ENCODE measurements at places on chromosomes 6 and 20.
A peak's percentile ranks its signal among the peaks of the same experiment; 100 is the strongest.

DNA sequence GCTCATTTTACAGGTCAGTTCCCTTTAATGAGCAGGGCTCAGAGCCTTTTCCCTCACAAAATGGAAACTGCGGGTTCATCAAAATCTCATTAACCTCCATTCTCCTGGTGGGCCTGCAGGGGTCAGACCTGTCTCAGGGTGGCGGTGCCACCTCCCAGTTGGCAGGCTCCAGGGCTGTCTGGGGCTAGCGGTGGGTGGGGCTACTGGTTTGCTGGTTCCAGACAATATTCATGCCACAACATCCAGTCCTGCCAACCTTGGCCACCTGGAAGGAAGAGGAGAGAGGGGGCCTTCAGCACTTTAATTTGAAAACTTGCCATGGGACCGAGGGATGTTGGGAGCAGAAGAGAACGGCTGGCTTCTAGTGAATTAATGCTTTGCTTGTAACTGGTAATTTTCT lies 41.9 kb upstream of the CTNNBL1 start:
- peak; percentile 22 for DNase-seq

- DNase-seq: no peak
Observed at GRCh38 chr6:14738497-14738896, 507.4 kb upstream of the JARID2 start.

GRCh38 chr6:54284161-54284860 lies 23.9 kb upstream of the TINAG start:
- no peak for DNase-seq

- DNase-seq: no peak
Observed at GRCh38 chr20:50537546-50538201, 27.5 kb downstream of the PTPN1 start.

- no peak for DNase-seq
Observed at GRCh38 chr6:80640176-80640575, 533.7 kb downstream of the BCKDHB start.

- DNase-seq: no peak
Observed at GRCh38 chr6:71047417-71047816, 90.6 kb upstream of the B3GAT2 start.

DNA sequence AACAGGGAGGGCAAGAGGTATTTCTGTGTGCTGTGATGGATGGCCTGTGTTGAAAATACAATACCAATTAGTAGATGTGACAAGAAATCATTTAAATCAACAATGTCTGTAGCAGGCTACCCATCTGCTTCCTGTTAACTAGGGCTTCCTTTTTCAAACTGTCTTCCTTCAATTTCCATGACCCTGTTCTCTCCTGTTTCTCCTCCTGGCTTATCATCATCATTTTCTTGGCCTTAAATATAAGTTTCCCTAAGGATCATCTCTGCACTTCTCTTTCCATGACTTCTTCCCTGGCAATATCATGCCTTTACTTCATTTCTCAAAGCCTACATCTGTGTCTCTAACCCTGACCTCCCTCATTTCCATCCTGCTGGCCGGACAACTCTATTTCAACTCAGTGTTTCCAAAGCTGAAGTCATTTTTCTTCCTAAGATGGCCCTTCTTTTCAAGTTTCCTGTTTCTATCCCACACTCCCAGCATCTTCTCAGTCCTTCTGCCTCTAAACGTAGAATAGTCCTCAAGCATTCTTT lies 18.2 kb downstream of the ZC2HC1B start:
- DNase-seq: no peak

DNA sequence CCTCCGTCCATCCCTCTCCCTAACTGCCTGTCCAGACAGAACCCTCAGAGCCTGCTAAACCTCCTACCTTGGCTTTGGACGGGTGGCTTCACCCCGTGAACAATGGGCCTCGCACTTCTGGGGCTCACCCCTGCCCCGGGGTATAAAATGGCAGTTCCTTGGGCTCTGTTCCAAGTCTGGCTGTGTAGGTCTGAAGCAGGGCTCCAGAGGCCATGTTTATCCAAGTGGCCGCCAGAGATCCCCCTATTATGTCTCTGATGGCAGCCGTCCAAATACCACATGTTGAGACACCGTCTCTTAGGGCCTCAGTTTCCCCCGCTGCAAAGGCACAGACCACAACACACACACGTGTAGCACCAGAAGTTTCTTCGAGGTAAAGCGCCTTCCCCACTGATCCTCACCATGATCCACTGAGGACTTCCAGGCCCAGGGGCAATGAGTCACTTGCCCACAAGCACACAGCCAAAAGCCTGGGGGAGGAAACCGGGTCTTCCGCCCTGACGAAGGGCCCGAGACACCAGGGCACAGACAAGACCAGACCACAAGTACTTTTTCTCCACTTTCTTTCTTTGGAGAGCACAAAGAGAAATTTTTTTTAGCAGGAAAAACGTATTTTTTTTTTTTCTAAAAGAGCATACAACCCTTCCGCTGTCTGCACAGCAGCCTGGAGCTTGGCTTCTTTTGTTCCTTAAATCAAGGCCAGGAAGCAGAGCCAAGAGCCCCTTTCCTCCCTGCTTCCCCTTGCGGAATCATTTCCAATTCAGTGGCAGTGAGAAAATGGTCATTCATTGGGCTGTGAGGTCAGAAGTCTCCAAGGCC lies 11.8 kb downstream of the CPNE5 start:
- no peak for DNase-seq

DNA sequence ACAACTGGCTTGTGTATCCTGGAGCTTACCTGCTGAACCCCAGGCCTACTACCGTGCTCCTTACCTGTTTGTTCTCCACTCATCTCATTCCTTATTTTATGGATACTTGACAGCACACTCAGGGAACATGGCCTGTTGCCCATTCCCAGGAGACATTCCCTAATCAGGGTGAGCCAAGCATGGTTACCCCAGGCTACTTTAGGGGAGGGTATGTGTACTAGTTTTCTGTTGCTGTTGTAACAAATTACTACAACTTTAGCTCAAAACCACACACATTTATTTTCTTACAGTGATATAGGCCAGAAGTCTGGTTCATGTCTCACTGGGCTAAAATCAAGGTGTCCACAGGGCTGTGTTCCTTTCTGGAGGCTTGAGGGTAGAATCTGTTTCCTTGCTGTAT lies 15.0 kb upstream of the TRAM2 start:
- no peak for DNase-seq

DNA sequence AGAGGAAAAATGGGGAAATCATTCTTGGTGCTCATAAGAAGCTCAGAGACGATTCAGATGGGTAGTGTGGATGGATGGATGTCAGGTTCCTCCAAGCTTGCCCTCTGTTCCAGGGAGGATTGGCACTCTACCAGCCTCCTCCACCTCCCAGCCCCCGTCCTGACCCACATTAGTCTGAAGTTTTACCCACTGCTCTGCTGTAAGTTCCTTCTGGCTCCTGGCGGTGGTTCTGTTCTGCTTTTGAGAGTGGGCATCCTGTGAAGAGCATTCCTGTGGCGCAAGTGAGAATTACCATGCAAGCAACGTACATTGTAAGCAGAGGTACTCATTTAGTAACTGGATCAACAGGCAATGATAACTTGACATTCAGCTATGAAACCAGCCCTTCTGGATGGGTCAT lies 103.4 kb downstream of the SYNDIG1 start:
- DNase-seq: no peak

- no peak for DNase-seq
Observed at GRCh38 chr20:57894522-57894921, 184.7 kb upstream of the PMEPA1 start.

DNA sequence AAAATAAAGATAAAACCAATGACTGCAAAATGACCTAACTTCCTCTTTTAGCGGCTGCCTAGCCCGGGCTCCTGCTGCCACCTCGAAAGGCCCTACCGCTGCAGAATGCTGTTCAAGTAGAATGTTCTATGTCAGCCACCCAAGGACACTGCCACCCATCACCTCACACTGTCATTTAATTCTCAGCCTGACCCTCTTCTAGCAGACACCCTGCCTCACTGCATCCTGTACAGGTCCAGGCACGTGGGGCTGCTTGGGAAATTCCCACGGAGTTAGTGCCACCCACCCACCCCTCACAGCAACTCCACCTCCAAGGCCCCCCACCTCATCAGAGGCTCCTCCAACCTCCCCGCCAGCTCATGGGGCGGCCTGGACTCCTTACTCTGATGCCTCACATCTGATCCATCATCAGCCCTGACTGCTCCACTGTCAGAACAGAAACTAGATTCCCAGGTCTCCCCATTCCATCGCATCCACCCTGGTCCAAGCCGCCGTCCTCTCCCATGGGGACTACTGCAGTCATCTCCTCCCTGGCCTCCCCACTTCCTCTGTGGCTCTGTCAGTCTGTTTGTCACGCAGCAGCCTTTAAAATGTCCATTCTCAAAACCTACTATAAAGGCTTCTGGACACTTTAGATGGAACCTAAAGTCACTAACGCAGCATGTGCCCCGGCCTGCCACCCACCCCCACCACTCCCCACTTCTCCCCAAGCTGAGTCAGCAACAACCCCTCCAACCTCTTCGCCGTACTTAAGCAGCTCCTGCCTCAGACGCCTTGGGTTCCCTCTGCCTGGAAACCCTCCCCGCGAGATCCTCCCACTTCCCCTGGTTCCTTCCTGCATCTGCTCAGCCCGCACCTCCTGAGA lies 17.0 kb downstream of the NFATC2 start:
- DNase-seq: peak; percentile 68

DNA sequence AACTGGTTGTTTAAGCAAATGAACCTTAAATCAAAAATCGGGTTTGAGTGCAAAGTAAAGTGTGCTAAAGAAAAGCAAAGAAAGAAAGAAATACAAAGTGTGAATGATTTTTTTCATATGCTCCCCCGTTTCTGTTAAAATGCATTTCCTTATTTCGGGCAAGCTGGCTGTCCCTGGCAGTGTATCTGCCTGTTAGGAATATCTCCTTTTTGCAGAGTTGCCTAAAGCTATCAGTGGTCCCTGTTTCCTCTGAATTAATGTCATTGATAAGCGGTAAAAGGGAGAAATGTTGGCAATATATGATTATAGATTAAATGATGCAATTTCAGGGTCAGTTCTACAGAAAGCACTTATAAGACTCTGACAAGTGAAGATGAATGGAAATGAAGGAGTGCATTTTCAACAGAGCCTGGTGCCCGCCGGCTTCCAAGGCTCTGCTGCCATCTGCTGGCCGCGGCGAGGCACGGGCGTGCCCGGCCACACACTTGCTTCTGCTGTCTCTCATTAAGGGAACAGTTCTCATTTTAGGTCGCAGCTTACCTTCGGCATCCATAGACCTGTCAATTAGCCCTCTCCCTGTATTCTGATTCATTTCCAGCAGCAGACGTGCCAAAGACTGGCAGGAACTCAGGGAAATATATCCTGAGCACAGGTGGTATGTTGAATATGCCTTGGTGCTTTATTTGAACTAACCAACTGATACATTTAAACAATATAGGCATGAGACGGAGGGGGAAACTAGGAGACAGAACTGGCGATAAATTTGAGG lies 381.9 kb downstream of the C6orf118 start:
- peak; percentile 45 for DNase-seq

- DNase-seq: no peak
Observed at GRCh38 chr20:51382986-51383821, 159.3 kb downstream of the NFATC2 start.

GRCh38 chr20:37378785-37379598 lies 33.1 kb downstream of the SRC start:
- DNase-seq: no peak

DNA sequence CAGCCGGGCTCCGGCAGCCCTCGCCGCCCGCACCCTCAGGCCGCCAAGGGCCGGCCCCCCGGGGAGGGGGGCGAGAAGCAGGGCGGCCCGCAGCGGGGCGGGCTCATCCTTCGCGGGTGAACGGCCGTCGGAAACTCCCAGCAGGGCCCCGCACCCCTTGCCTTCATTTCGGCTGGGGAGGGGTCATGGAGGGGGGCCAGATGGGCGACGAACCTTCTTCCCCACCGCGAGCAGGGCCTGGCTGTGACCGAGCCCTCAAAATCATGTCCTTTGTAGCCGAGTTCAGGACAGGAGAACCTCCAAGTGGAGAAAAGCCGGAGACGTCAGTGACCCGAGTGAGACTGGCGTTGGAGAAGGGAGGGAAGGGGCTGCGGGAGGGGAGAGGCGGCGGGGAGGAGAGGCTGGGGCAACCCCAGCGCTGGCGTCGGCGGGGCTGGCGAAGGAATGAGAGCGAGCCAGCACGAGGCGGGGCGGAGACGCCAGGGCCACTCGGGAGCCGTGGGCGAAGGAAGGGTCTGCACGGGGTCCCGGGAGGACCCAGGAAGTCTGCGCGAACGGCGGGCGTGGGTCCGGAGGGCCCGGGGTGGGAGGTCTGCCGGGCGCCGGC lies 571 bp upstream of the FOXC1 start:
- DNase-seq: no peak

GRCh38 chr6:104859225-104860146 lies at the start of gene HACE1:
TSS of gene HACE1 (minus strand) at chr6:104859919. CDS start at chr6:104859642, 277 bp downstream.
- DNase-seq: peak; percentile 90

DNA sequence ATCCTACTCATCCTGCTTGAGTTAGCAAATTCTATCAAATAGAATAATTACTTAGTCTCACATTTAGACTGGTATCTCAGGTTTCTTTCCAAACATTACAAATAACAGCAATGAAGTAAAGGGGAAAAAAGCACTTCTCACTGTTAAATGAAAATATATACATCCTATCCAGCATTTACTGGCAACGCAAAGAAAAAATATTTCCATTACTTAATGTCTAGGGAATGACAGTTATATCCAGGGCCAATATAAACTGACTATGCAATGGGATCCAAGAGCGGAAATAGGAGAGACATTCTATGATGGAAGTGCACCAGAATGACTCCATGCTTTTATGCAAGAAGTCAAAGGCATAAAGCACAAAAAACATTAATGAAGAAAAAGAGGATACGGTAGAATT lies 60.3 kb downstream of the ME1 start:
- DNase-seq: no peak

GRCh38 chr6:122798099-122798641 lies 9.1 kb downstream of the SMPDL3A start:
- no peak for DNase-seq

GRCh38 chr20:50855498-50856474 lies 60.9 kb downstream of the BCAS4 start:
- no peak for DNase-seq

DNA sequence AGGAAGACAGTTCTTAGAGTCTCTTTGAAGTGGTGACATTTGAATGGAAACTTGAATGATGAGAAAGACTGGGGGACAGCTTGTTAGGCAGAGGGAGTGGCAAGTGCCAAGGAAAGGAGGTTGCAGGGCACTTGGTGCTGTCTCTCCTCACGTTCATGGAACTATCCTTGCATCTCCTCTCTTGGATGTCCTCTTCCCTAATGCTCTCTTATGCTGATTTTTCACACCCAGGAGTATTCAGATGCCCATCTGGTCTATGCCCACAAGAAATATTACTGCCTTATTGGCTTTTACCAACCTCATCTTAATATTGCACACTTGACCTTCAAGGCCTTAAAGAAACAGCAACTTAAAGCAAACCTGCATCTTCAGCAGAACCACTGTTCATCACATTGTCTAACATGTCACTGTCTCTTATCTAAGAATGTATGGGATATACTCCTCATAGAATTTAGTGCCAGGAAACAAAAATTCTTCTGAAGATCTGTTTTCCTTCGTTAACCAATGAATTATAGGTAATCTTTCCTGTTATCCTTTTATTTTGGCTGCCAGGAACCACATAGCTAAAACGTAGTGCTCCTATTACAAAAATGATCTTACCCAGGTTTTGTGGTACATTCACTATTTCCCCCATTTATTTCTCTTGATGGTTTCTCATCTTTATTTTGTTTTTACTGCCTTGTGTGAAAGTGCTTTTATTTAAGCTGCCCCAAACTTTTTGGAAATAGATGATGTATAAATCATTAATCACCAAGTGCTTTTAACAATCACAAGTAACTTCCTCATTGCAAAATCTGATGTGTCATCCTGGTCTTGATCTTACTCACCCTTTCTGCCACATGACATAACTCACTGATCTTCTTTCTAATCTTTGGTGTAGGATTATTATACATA lies 12.8 kb downstream of the RGS17 start:
- no peak for DNase-seq

Data from CD4-positive, alpha-beta T cell treated with Interleukin-10 for 1 hour (primary cell).